ENCODE measurements at places on chromosomes 1 and 21.

GRCh38 chr1:108532730-108533129 lies 27.2 kb upstream of the EEIG2 start:
- no peak for DNase-seq

DNA sequence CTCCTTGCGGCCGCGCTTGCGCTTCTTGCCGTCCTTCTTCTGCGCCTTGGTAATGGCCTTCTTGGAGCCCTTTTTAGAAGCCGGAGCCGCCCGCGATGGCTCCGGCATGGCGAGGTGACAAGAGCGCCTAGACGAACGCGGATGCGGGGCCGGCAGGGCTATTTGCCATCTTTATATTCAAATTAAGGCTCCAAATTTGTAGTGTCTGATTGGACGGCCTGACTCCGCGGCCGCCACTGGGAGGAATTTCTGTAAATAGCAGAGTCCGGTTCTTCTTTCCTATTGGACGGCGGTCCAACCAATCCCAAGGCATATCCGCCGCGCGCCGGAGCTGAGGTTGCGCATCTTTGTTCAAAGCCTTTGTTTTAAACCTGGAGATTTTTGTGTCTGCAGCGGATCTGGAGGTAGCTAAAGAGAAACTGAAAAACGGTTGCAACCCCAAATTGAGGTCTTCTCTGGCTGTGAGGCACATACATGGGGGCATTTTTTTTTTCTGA lies 22.6 kb upstream of the RNF187 start:
- peak; percentile 24 for DNase-seq

DNA sequence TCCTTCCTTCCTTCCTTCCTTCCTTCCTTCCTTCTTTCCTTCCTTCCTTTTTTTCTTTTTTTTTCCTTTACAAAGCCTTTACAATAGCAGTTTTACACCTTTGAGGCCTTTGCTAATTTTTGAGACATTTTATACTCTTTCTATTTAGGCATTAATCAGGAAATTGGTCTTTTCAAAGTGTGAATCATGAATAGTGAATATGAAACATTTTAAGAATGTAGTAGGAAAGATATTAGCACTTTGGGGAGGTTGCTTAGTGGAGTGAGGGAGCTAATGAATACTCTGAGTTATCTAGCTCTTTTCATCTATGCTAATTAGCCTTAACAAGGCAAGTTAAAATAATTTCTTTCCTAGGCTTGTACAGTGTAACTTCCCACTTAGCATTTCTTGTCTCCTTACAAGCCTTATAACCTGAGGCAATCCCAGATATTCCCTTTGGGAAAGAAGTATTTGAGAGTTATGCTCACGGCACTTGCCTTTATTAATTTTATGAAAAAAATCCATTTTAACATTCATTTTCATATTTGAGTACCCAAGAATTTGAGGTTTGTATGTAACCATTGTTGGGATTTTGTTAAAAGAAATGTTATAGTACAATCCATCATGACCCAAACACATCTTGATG lies 122.6 kb downstream of the NTNG1 start:
- DNase-seq = no peak

DNA sequence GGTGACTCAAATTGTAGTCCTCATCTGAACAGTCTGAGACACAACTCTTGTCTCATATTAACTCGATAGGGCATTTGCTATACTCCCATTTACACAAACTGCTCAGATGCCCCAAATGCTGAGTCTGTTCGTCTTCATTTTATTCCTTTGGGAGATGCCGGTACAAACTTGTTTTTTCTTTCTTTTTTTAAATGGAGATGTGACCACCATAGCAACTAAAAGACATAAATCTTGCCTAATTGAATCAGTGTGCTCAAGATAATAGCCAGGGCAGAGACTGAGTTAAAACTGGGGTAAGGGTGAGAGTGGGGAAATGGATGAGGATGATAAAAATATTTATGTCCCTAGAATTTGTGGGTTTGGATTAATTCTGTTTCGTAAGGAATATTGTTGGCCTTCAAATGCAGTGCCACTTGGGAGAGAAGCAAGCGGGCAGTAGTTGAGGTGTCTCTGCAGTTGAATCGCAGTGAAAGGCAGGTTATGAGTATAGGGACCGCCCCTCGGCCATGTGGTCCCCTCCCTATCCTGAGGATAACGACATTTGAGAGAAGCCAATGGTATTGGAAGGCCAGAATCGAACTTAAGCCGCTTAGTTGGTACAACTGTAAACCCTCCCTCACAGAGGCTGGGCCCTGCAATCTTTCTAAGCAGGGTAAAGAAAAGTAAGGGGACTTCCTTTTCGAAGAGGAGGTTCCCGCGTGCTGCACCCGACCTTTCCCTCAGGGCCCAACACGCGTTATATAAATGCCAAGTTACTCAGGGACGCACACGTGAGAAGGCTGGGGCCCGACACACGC lies 859 bp upstream of the LRRC8B start:
- DNase-seq = no peak
